ENCODE measurements at places on chromosomes 13 and 19. TPM values are rescaled to one million over a fixed set of nuclear protein-coding genes. Genes with fewer than 3 reads are reported as not detected.

GRCh38 chr13:43221611-43222010, 198.2 kb downstream of the DNAJC15 start:
- H3K27me3 ChIP-seq = peaks cover 7% of the 10 kb centered on the region
- H3K36me3 ChIP-seq = no peaks in the 10 kb centered on the region
- no peak for DNase-seq
- no peaks in the 10 kb centered on the region for H3K4me1 ChIP-seq
- no peak overlapping the region for H3K27ac ChIP-seq

GRCh38 chr13:64640002-64640401, 2590.1 kb downstream of the PCDH9 start:
- H3K4me1 ChIP-seq = no peaks in the 10 kb centered on the region
- H3K27ac ChIP-seq = no peak overlapping the region
- no peak for DNase-seq
- H3K4me3 ChIP-seq = no peak overlapping the region

CXCL17 gene
- not detected for total RNA-seq

GRCh38 chr13:100860866-100861265, 186.3 kb upstream of the TMTC4 start:
- H3K4me3 ChIP-seq = no peak overlapping the region
- no peak overlapping the region for H3K27ac ChIP-seq
- H3K36me3 ChIP-seq = no peaks in the 10 kb centered on the region
- H3K4me1 ChIP-seq = no peaks in the 10 kb centered on the region
- no peak for DNase-seq

GRCh38 chr19:1251330-1252220, 3.2 kb downstream of the MIDN start:
- H3K27me3 ChIP-seq = no peaks in the 10 kb centered on the region
- H3K27ac ChIP-seq = peak overlapping the region; percentile 92
- peaks cover 38% of the 10 kb centered on the region for H3K36me3 ChIP-seq
- peak; percentile 81 for DNase-seq

C5AR2 gene
- total RNA-seq = 0.18 TPM
